Thymus (tissue), 14 donors: ENCODE measurements at places on chromosomes 4 and X. TPM values are rescaled to one million over a fixed set of nuclear protein-coding genes. Genes with fewer than 3 reads are reported as not detected.

The SOD3 gene
- 3.1 TPM for total RNA-seq

The TRPC5OS gene
- total RNA-seq, result 0.09 TPM

The GRPR gene
- total RNA-seq, result 0.05 TPM

The TCEAL6 gene
- total RNA-seq, result not detected

The ANKRD50 gene
- 6.2 TPM for total RNA-seq

The PLS3 gene
- 45.0 TPM for total RNA-seq

The MAGEE2 gene
- total RNA-seq, result not detected

The AFP gene
- total RNA-seq, result 1.3 TPM

The SASH3 gene
- 176 TPM for total RNA-seq

The PNMA5 gene
- total RNA-seq, result not detected

The APLN gene
- 0.90 TPM for total RNA-seq

The FREM3 gene
- 0.71 TPM for total RNA-seq

The CXCL10 gene
- total RNA-seq, result 50.4 TPM

The PHOX2B gene
- total RNA-seq, result not detected

The CD40LG gene
- 9.2 TPM for total RNA-seq

The ADH1A gene
- total RNA-seq, result 0.19 TPM

The EXOC1L gene
- total RNA-seq, result not detected

The PPP2R2C gene
- total RNA-seq, result 5.4 TPM

The FAT4 gene
- 2.7 TPM for total RNA-seq

The OGT gene
- 95.0 TPM for total RNA-seq

The PIM2 gene
- 54.2 TPM for total RNA-seq

The CCDC149 gene
- 1.5 TPM for total RNA-seq

The RPL39 gene
- total RNA-seq, result 5,508 TPM

The FABP2 gene
- 0.28 TPM for total RNA-seq

The FAM47E gene
- total RNA-seq, result 1.1 TPM

The RNF212 gene
- 1.1 TPM for total RNA-seq

The CCSER1 gene
- 8.7 TPM for total RNA-seq

The LRIT3 gene
- 0.09 TPM for total RNA-seq

The PROM1 gene
- total RNA-seq, result 1.1 TPM

The BMP15 gene
- total RNA-seq, result not detected

The RAB39B gene
- total RNA-seq, result 4.2 TPM

The SLC9A6 gene
- total RNA-seq, result 7.7 TPM

The NKX6-1 gene
- total RNA-seq, result under 0.01 TPM

The ATP10D gene
- 7.2 TPM for total RNA-seq

The FATE1 gene
- total RNA-seq, result 5.5 TPM

The STATH gene
- 1.3 TPM for total RNA-seq

The FHDC1 gene
- total RNA-seq, result 0.33 TPM

The GLRB gene
- 1.9 TPM for total RNA-seq

The USP17L21 gene
- total RNA-seq, result not detected

The PAGE2B gene
- 0.14 TPM for total RNA-seq

The IL9R gene
- 6.9 TPM for total RNA-seq

The ZNF711 gene
- 21.1 TPM for total RNA-seq

The MAGEA2B gene
- total RNA-seq, result not detected

The MAGEB4 gene
- total RNA-seq, result 0.14 TPM

The NSUN7 gene
- 1.3 TPM for total RNA-seq

The MMRN1 gene
- 5.3 TPM for total RNA-seq

The RAI2 gene
- total RNA-seq, result 1.8 TPM
